ENCODE measurements at places on chromosomes 6 and 20. TPM values are rescaled to one million over a fixed set of nuclear protein-coding genes. Genes with fewer than 3 reads are reported as not detected.
A peak's percentile ranks its signal among the peaks of the same experiment; 100 is the strongest.

DNA sequence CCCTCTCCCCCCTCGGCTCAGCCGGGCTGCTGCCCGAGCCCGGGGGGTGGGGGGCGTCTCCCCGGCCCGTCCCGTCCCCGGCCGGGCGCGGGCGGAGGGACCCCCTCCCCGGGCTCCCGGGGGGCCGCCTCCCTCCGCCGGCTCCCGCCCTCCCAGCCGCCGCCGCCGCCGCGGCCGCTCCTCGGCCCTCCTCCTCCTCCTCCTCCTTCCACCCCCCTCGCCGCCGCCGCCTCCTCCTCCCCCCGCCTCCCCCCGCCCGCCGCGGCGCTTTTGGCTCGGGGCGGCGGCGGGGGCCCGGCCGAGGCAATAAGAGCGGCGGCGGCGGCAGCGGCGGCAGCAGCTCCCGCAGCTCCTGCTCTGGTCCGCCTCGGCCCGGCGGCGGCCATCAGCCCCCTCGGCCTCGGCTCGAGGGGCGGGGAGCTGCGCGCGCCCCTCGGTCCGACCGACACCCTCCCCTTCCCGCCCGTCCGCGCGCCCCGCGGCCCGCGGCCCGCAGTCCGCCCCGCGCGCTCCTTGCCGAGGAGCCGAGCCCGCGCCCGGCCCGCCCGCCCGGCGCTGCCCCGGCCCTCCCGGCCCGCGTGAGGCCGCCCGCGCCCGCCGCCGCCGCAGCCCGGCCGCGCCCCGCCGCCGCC lies 38.7 kb downstream of the GNAS start:
- H3K4me3 ChIP-seq: peak overlapping the region; percentile 74
- H3K27ac ChIP-seq: peak overlapping the region; percentile 44
- H3K27me3 ChIP-seq: no peaks in the 10 kb centered on the region
- H3K36me3 ChIP-seq: peaks cover 12% of the 10 kb centered on the region

DNA sequence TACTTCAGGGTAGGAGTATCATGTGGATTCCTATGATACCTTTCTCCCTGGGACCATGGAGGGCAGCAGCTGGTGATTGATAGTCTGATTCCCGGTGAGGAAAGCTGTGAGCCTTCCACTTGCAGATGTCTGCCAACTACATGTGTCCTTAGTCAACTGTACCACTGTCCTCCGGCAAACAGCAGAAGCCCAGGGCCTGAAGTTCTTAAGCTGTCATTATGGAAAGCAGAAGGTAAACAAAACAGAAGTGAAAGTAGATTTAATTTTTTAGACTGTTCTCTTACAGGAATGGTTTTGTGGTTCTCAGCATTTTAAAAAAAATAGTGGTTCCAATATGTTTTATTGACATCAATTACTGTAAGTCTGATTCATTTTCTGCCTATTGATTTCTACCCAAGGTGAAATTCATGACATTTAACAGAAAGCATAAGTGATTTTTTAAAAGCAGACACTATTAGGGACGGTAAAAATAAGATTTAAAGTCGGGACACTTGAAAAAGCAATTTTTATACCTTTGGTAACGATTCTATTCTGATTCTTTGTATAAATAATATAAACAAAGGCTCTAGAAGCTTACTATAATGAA lies 36.6 kb downstream of the PTPN1 start:
- H3K27me3 ChIP-seq: no peaks in the 10 kb centered on the region
- peaks cover 28% of the 10 kb centered on the region for H3K4me1 ChIP-seq
- peaks cover 25% of the 10 kb centered on the region for H3K36me3 ChIP-seq
- peak overlapping the region; percentile 84 for H3K4me3 ChIP-seq

- no peaks in the 10 kb centered on the region for H3K36me3 ChIP-seq
- no peak overlapping the region for H3K27ac ChIP-seq
- no peaks in the 10 kb centered on the region for H3K4me1 ChIP-seq
- DNase-seq: no peak
These were observed 531.9 kb upstream of the MAN1A1 start for GRCh38 chr6:119881416-119881815.

- peaks cover 28% of the 10 kb centered on the region for H3K27me3 ChIP-seq
- H3K27ac ChIP-seq: no peak overlapping the region
- DNase-seq: no peak
- peaks cover 6% of the 10 kb centered on the region for H3K4me1 ChIP-seq
- peaks cover 3% of the 10 kb centered on the region for H3K36me3 ChIP-seq
These were observed 128.6 kb upstream of the SLC22A23 start for GRCh38 chr6:3585320-3585935.

DNA sequence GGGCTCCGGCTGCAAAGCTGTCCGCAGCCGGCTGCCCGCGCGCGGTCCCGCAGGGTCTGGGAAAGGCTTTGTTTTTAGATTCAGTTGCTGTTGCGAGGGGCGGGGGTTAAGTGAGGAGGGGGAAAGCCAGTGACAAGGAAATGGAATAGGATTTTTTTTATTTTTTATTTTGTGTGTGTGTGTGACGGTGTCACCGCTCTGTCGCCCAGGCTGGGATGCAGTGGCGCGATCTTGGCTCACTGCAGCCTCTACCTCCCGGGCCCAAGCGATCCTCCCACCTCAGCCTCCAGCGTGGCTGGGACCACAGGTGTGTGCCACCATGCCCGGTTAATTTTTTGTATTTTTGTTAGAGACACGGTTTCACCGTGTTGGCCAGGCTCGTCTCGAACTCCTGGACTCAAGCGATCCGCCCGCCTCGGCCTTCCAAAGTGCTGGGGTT lies 615 bp upstream of the UBE2J1 start:
- DNase-seq: no peak
- H3K4me1 ChIP-seq: peaks cover 88% of the 10 kb centered on the region
- no peaks in the 10 kb centered on the region for H3K27me3 ChIP-seq
- peak overlapping the region; percentile 83 for H3K27ac ChIP-seq
- peak overlapping the region; percentile 99 for H3K4me3 ChIP-seq

DNA sequence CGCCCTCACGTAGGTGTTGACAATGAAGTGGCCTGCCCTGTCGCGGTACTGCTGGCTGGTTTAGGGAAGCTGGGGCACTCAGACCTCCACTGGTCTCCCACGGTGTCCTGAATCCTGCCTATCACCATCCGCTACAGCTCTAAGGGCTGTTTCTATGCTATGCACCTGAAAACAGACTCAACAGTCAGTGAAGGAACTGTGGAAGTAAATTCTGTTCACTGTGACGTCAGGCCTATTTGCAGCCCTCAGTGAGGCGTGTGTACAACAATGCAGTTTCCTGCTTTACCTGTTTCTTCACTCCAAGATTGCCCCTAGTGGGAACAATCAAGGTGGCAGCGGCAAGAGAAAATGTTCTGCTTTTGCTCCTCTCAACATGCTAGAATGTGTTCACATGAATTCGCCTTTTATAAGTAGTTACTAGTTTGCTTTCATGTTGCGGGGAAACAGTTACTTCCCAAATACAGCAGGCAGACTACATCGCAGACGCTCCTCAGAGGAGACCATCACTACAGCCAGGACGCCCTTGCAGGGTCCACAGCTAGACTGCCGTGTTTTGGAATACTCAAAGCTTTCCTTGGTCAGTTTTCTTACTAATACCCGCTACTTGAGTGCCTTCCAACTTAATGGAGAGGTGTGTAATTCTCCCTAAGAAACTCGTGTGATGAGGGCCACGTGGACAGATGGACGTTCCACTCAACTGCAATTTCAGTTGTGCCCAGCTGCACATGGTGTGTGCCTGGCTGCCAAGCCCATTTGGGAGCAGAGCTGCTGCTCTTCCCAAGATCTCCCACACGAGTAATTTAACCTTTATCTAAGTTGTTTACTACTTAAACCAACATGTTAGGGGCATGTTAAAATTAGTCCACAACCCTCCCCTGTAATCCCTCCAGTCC lies 25.4 kb downstream of the DIDO1 start:
- H3K27me3 ChIP-seq: no peaks in the 10 kb centered on the region
- H3K36me3 ChIP-seq: peaks cover 11% of the 10 kb centered on the region
- H3K27ac ChIP-seq: peak overlapping the region; percentile 31

- peak; percentile 28 for DNase-seq
- H3K27me3 ChIP-seq: no peaks in the 10 kb centered on the region
- no peak overlapping the region for H3K27ac ChIP-seq
- peaks cover 6% of the 10 kb centered on the region for H3K36me3 ChIP-seq
These were observed 296.8 kb downstream of the UTRN start for GRCh38 chr6:144581812-144582537.

- no peak overlapping the region for H3K27ac ChIP-seq
- no peak for DNase-seq
- H3K4me1 ChIP-seq: no peaks in the 10 kb centered on the region
These were observed 302.8 kb downstream of the THBS2 start for GRCh38 chr6:168950858-168951214.

- no peak overlapping the region for H3K4me3 ChIP-seq
- H3K36me3 ChIP-seq: no peaks in the 10 kb centered on the region
- no peak overlapping the region for H3K27ac ChIP-seq
- H3K27me3 ChIP-seq: peaks cover 10% of the 10 kb centered on the region
- peaks cover 13% of the 10 kb centered on the region for H3K4me1 ChIP-seq
These were observed 37.3 kb downstream of the IPCEF1 start for GRCh38 chr6:154319231-154319858.

GRCh38 chr6:133756078-133756695 lies 132.7 kb upstream of the TCF21 start:
- no peak overlapping the region for H3K4me3 ChIP-seq
- no peak overlapping the region for H3K27ac ChIP-seq
- H3K4me1 ChIP-seq: no peaks in the 10 kb centered on the region
- DNase-seq: no peak
- H3K27me3 ChIP-seq: peaks cover 14% of the 10 kb centered on the region

DNA sequence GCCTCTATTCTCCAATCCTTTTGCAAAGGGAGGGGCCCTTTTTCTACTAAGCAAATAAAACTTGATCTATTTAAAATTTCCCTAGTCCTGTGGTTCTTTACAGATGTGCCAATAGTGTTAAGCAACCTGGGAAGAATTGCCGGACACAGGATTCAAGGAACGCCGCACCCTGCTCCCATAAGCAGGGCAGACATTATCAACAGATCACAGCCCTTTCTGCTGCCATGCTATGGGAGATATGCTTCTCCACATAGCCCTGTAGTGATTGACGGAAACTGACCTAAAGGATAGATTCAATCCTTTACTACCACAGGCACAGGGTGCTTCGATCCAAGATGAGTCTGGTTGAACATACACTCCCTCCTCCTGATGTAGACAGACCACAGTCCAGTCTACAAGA lies 118.4 kb upstream of the TRAF3IP2 start:
- peak overlapping the region; percentile 74 for H3K27ac ChIP-seq
- peaks cover 97% of the 10 kb centered on the region for H3K4me1 ChIP-seq
- H3K36me3 ChIP-seq: peaks cover 10% of the 10 kb centered on the region
- H3K4me3 ChIP-seq: peak overlapping the region; percentile 78
- H3K27me3 ChIP-seq: no peaks in the 10 kb centered on the region

DNA sequence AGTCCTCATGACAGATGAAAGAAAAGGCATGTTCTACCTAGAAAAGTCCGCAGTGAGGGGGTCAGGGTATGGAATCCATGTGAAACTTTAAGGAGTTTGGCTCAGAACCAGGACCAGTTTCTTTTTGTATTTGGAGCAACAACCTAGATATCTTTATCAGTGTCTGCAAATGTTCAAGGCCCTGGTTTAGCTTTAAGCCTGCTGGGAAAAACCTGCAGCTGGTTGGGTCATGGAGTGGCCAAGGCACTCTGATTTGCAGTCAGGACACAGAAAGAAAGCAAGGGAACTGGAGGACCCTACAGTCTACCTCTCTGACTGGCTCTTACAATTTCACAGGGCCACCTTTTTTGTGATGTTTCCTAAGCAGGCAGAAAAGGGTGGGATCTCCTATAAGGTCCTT lies 33.7 kb downstream of the GSTA2 start:
- no peaks in the 10 kb centered on the region for H3K4me1 ChIP-seq
- no peak overlapping the region for H3K4me3 ChIP-seq
- no peaks in the 10 kb centered on the region for H3K36me3 ChIP-seq

The PROKR2 gene
- total RNA-seq: not detected

The CRISP3 gene
- total RNA-seq: not detected

The HLA-DMB gene
- 3.6 TPM for total RNA-seq
